Astrocyte of the cerebellum (primary cell): ENCODE measurements at places on chromosomes 6 and 20.

DNA sequence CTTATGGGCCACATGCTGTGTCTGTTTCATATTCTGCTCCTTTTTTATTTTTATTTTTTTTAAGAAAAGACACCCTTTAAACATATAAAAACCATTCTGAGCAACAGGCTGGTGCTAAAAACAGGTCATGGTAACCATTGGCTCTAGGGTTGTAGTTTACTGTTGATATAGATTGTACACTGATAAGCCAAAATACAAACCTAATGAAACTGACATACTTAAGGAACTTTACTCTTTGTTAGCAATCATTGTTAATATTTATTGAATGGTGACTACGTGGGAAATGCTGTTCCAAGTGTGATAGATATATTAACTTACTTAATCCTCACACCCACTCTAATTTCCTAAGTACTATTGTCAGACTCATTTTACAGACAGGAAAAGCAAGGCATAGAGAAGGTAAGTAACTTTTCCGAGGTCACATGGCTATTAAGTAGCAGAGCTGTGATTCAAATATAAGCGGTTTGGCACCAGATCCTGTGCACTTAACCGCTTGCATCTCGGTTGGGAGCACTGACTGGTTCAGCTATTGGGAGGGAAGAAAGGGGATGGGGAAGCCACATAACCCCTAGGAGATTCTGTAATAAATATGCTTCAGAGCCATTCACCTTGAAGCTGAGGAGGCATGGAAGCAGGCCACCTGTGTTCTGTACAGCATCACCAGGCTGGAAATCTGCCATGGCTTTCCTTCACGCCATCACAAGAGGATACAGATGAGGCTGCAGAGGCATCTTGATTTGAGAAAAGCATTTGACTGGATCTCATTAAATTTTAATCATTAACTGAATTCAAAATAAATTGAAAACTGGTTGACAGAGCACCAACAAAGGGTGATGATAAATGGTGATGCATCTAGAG lies 4.9 kb downstream of the TRAF3IP2 start:
- DNase-seq, result no peak

- no peak for DNase-seq
Measured at GRCh38 chr6:119801056-119801455, 451.5 kb upstream of the MAN1A1 start.

DNA sequence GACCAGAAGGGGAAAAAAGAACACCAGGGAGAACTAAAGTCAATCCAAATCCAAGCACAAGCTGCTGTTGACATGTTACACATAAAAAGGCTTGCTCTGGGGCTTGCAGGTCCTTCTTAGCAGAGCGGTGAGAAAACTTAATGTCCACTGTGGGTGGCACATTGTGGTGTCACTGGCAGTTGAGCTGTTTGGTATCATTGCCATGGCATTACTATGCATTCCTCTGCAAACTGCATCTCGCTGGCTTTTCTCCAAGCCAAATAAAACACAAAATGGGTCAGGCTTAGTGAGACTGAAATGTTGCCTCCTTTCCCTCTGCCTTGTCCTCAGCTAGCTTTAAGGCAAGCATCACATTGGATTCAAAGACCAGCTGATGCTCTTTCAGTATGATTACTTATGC lies 40.9 kb downstream of the LY86 start:
- no peak for DNase-seq

DNA sequence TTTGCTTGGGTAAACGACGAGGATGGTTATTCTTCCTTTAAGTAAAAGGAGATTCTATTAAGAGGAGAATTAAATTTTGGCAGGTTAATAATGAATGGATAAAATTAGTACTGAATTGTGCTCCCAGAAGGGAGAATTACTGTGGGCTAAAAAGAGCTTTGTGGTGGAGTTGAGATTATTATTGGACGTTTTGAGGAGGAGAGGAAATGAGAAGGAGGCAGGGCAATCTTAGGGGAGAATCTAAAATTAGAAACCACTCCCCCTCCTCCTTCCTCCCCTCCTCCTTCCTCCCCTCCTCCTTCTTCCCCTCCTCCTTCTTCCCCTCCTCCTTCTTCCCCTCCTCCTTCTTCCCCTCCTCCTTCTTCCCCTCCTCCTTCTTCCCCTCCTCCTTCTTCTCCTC lies 331.8 kb downstream of the PRL start:
- DNase-seq, result no peak

- no peak for DNase-seq
Measured at GRCh38 chr6:24915641-24916040, 20.1 kb downstream of the RIPOR2 start.

- DNase-seq, result peak; percentile 55
Measured at GRCh38 chr20:41249411-41250281, 67.9 kb downstream of the ZHX3 start.

DNA sequence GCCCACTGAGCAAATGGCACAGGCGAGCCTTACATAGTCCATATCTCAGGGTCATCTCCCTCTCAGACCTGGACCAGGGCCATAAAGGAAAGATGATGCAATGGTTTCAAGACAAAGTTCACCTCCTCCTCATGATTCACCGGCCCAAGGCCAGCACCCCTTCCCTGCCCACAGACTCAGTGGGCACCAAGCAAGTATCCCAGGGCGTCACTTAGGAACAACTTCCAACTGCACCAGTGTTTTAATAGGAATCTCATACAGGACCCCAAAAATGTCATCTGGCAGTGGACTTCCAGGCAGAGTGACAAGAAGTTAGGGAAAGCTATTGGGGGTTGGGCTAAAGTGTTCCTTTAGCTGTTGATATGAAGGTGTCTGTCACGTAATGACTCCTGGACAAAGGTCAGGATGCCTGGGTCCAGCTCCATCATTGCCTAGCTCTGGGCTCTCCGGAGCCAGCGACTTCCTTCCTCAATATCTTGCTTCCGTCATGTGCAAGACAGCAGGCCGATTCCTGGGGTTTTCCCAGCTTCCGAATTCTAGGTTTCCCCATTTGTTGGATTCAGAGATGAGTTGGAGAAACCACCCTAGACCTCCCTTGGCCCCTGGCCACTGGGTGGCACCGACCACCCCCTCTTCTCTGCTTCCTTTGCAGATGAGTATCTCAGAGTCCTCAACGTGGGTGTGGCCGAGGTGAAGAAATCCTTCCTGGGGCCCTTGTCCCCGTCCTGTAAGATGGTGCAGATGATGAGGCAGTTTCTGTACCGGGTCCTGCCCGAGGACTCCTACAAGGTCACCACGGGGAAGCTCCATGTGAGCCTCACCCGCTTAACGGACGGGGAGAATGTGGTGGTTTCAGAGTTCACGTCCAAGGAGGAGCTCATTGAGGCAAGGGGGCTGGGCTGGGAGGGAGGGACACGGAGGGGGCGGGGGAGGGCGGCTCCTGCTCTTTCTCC lies 21.1 kb downstream of the PNPLA1 start:
- no peak for DNase-seq

DNA sequence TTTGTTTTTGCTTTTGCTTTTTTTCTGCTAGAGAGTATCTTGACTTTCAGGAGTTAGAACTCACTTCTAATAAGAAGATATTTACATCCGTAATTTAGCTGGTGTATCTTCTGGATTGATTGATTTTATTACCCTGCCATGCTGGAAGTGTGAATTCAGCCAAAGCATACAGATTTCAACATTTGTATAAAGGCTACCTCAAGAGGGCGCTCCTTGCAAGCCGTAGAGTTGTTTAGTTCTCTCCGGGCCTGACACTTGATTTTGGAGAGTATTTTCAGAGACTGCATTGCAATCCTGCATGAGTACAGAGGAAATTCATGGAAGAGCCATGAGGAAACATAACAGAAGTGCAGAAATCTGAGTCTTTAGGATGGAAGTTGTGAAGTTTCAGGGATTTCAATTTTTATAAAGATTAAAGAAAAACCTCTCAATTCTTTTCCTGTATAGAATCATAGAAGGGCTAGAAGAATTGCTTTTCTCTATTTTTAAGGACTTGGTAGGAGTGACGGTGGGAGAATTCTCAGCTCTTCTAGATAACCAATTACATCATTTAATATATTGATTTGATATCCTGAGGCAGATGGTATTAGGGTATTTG lies 66.7 kb upstream of the TIAM2 start:
- DNase-seq, result peak; percentile 66

DNA sequence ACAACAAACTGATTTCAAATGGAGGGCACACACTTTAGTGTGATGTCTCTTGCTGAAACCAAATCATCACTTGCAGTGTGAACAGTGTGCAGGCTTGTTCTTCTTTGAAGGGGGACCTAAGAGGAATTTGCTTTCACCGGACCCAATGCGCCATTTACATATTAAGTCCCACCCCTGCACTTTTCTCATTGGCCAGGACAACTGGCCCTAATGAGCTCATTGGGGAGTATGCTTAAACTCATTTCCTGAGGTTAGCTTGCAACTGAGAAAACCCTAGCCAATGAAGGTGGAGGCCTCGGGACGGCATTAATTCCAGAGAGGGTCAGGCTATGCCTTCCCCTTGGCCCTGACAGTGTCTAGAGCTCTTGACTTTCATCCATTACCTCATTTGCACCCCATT lies 58.7 kb downstream of the VEGFA start:
- no peak for DNase-seq

GRCh38 chr6:116323863-116324262 lies 44.1 kb upstream of the TSPYL1 start:
- DNase-seq, result no peak

DNA sequence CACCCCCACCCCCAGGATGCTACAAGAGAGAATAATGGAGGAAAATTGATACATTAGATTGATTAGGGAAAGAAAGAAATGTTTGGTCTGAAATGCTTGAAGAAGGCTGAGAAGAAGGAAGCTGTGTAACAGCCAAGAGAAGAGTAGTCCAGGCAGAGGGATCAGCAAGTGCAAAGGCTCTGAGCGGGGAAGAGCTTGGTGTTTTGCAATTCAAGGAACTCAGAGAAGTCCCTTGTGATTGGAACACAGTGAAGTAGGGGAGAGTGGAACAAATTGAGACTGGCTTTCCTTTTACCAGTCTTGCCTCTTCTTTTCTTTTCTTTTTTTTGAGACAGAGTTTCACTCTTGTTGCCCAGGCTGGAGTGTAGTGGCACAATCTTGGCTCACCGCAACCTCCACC lies 76.6 kb upstream of the CHD6 start:
- DNase-seq, result no peak

GRCh38 chr6:20096536-20096935 lies 115.7 kb downstream of the MBOAT1 start:
- no peak for DNase-seq

GRCh38 chr6:104214901-104215300 lies 644.8 kb downstream of the HACE1 start:
- DNase-seq, result no peak

GRCh38 chr6:53643481-53643965 lies 22.0 kb downstream of the KLHL31 start:
- no peak for DNase-seq

GRCh38 chr20:41364967-41365765 lies 1.5 kb downstream of the EMILIN3 start:
- DNase-seq, result no peak

DNA sequence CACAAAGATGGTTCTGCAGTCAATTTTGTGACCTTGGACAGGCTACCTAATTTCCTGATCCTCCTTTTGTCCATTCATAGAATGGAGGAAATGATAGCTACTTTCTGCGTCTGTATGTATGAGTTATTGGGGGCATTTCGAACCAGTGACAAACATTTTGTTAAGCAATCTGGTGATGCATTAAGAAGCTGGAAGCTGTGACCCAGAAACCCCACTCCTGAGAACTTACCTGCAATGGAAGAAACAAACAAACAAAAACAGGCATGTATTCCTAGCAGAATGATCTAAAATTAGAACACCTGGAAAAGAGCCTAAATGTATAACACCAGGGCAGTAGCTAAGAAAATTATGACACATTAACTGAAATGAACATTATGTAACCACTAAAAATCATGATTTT lies 33.4 kb upstream of the PRND start:
- no peak for DNase-seq

DNA sequence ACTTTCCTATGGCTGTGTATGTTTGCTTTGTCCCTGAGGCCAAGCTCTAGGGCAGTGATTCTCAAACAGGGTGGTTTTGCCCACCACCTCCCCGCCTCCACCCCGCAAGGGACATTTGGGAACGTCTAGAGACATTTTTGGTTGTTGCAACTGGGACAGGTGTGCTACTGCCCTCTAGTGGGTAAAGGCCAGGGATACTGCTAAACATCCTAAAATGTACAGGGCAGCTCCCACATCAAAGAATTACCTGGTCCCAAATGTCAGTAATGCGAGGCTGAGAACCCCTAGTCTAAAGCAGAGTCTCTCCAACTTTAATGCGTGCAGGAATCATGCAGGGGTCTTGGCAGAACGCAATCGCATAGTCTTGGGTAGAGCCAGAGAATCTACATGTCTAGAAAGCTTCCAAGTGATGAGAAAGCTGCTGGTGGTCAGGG lies 5.1 kb downstream of the KCNS1 start:
- DNase-seq, result no peak

DNA sequence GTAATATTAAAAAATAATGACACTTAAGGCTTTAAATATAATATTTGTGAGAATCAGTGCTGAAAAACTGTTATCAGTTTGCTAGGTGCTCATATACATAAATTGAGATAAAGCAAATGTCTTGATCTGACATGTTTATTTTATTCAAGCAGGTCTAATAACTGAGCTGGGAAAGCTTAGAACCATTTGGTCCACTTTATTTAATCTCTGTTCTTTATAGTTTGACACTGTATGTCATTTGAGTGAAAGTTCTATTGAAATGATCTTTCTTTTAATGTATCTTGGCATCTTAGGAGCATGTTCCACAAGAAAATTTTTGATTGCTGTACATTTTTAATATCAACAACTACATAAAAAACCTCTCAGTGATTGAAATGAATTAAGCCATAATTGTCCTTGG lies 772.0 kb upstream of the NRSN1 start:
- no peak for DNase-seq

- no peak for DNase-seq
Measured at GRCh38 chr6:56445818-56446217, 196.9 kb downstream of the DST start.

DNA sequence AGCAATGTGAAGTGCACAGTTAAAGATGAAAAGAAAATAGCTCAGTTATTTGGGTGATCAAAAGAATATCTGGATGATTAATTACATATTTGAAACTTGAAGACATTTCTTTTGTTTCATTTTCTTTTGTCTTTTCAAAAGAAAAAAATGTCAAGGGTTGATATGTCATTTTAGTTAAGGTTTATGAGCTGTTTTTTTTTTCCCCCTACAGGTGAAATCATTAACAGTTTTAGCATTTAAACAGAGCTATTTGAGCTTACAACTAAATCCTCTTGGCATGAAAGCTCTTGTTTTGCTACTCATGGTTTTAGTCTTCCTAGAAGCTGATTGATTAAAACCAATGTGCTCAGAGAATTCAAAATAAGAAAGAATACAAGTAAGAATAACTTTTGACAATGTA lies 887.3 kb downstream of the PHF3 start:
- no peak for DNase-seq

GRCh38 chr6:123380257-123380656 lies 256.5 kb downstream of the TRDN start:
- DNase-seq, result peak; percentile 3

- DNase-seq, result no peak
Measured at GRCh38 chr6:4588581-4588980, 187.6 kb upstream of the CDYL start.

- DNase-seq, result no peak
Measured at GRCh38 chr6:159071843-159072769, 27.3 kb upstream of the TAGAP start.
